Activated effector memory CD4-positive, alpha-beta T cell treated with anti-CD3 and anti-CD28 coated beads, Interleukin-2, amount 50 U/mL, for 16 hours (primary cell): ENCODE measurements at places on chromosomes 5 and 9.

DNA sequence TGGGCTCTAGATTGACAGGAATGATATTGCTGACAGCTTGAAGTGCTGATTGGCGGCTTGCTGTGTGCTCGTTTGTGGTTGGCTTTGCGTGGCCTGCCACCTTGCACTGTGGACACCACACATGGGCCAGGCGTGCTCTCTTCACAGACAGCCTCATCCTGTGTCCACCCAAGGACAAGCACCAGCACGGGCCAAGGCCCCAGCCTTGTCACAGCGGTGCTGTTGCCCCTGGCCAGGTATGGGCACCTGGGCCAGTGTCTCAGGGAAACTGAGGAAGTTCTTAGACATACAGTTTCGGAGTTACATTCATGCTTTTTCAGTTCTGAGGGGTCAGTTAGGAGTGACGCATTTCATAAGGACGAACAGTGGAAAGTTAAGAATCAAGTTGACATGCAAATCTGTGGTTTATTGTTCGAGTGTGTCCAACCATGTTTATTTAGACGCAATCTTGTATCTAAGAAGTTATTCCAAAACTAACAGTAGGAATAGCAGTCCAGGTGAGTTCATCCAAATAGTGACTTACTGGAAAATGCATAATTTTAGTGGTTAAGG is 125.9 kb downstream of the EHMT1 start:
- peak; percentile 44 for DNase-seq

DNA sequence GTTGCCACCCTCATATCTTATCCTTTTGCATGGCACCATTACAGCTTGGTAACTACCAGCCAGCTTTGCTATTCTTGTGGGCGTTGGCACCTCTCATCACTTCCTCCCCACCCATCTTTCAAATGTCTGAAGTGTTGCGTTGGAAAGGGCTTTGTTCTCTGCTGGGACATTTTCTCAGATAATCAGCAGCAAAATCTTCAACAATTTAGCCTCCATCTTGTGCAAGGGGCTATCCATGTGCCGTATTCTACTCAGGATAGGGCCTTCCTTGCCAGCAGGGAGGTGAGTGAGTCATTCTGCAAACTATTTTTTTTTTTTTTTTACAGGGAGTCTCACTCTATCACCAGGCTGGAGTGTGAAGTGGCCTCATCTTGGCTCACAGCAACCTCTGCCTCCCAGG is 62.1 kb upstream of the NUDT12 start:
- no peak for DNase-seq

DNA sequence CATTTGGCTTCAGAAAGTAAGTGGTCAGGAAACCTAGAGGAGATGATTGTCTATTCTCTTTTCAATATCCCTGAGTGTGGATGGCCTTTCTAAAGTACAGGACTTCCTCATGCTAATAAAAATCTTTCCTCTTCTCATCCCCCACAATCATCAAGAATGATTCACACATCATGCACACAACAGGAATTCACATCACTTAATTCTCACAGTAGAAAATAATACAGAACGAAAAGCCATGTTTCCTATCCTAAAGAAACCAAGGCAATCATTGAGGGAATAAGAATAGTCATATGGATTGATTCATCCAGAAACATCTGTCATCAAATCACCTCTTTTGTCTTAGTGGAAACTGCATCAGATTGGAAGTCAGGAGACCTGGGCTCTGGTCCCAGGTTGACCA is 203.1 kb upstream of the PIK3R1 start:
- DNase-seq = no peak

DNA sequence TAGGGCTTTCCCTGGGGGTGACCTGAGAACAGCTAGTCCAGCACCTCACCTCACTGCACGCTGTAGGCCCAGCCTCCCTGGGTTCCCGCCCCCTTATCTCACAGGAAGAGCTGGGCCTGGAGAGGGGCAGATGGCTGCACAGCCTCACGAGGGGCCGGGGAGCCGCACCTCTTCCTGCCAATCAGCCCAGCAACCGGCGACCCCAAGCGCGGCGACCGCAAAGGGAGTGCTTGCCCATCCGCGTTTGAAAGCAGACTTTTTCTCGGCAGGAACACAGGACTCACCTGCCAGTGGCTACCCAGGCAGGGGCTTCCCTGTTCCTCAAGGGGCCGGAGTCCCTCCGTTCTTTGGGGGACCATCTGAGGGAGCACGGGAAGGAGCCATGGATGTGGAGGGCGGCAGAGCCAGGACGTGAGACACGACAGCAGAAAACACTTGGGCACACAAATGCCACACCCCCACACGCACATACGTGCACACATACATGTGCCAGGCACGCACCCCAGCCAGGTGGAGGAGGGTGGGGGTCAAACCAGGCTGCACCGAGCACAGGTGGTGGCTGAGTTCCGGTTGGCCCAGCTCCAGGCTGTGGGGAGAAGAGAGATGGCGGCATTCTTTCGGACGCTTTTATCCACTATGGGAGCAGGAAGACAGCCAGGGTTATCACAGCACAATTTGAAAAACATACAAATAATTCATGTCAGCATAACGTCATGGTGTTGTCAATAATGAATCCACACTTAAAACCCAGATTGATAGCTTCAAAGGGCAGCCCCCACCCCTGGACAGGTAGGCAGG is 11.3 kb downstream of the TMEM250 start:
- DNase-seq = peak; percentile 76

- no peak for DNase-seq
Observed at GRCh38 chr5:126794157-126794828, 17.4 kb downstream of the LMNB1 start.

DNA sequence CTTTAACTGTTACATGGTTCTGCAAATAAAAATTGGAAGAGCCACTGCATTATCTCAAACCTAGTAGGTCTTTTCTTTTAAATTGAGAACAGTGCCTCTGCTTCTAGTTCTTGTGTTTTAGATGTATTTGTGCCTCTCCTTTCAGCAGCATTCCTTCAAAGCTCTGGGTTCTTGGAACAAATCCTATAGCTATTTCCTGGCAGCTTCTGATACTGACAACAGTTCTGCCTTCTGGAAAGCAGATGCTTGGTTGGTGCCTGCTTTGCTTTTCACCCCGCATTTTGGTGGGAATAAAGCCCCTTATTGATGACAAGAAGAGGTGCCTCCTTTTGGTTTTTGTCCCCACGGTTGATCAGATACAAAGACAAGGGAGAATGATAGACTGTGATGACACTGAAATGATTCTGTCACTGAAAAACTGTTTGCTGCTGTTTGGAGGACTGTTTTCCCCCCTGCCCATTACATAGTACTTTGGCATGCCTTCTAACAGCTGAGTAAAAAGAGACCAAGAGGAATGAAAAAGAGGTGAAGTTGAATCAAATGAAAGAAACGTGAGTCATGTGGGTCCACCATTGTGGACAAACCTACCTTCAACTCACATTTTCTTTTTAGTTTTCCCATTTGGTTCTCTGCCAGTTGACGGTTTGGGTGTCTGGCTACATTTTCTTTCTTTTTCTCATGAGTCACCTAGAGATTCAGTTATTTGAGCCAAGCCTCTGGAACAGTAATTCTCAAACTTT is 5.6 kb downstream of the PTCD2 start:
- DNase-seq = no peak

GRCh38 chr5:83572271-83572670 is 100.7 kb downstream of the VCAN start:
- no peak for DNase-seq

DNA sequence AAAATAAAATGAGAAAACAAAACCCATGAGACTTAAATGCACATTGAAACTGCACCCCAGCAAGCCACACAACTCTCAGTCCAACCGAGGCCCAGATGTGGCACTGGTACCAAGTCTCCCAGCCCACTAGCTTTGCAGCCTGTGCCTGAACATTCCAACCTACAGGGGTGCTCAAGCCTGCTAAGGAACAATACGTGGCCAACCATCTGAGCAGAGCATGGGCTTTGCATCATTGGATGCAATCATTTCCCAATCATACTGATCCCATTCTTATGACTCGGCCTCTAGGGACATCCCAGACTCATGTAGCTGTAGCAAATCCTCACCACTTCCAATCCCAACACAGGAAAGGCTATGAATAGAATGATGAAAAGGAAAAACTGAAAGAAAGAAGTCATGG is 297.2 kb downstream of the SPOCK1 start:
- no peak for DNase-seq

DNA sequence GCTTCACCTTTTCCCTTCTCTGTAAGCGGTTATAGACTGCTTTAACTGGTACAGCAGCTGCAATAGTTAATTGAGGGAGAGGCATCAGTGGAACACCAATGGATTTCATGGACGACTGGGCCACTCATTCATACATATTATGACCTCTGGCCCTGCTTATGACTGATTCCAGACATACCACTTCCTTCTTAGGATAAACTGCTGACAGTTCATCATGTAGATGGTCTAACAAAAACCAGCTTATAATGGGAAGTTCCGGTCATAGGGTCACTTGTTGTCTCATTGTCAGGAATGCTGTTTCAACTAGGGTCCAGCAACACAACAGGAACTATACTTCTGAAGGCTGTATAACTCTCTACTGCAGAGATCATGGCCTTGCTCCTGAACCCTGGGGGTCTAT is 265.2 kb upstream of the RASA1 start:
- DNase-seq = no peak

- DNase-seq = peak; percentile 60
Observed at GRCh38 chr5:415928-416635, 26.9 kb upstream of the EXOC3 start.

DNA sequence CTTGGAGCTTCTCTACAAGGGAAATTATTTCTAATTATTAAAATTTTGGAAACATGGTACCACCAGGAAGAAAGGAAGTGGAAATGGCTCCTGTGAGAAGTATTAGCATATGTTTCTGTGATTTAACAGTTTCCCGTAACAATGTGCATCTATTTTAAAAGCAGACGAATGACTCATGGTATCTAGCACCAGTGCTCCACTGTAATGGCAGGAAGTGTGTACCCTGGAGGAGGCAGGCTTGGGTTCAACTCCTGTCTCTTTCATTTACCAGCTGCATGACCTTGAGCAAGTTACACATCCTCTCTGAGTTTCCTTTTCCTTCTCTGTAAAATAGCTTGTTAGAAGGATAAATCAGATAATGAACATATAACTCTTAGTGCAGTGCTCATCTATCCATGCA is 41.0 kb upstream of the ANGPTL2 start:
- no peak for DNase-seq

- DNase-seq = no peak
Observed at GRCh38 chr9:69757996-69758675, 1.7 kb downstream of the PTAR1 start.
